ENCODE measurements at places on chromosomes 3 and 15.

DNA sequence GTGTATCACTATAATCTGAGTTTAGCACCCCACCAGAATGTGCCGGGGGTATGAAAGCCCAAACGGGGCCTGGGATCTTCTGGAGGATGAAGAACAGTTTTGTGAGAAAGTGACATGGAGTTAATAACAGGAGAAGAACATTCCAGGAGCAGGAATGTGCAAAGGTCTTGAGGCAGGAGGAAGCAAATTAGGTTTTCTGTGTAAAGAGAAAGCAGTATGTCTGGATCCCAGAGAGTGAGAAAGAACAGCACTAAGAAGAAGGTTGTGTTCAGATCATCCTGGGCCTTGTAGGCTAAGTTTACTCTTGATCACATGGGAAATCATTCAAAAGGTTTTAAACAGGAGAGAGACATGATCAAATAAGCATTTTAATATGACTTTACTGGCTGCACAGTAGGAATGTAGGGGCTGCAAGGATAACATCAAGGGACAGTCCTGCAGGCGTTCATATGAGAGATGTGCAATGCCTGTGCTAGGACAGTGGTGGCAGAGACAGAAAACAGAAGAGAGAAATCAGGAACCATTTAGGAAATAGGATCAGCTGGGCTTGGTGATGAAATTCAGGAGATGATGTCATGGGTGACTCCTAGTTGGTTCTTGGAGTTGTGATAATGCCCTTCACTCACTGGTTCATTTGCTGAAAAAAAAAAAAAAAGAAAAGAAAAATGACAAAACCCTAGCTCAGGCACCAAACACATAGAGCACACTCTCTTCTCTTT lies 113.5 kb downstream of the TNIK start:
- no peak for DNase-seq

DNA sequence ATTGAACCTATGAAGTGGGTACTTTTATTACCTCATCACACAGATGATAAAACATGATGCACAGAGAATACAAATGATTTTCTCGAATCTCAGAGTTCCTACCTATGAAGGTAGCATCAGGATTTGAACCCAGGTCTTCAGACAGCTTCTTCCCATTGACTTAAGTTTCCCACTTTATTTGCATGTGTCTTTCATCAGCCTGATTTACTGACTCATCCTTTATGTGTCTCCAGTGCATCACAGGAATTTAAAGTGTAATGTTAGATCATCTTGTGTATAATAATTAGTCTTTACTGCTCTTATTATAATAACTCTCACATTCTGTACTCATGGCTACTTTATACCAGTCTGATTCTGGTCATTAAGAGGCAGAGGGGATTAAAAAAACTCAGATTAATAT lies 449.4 kb upstream of the SUCLG2 start:
- DNase-seq = no peak

DNA sequence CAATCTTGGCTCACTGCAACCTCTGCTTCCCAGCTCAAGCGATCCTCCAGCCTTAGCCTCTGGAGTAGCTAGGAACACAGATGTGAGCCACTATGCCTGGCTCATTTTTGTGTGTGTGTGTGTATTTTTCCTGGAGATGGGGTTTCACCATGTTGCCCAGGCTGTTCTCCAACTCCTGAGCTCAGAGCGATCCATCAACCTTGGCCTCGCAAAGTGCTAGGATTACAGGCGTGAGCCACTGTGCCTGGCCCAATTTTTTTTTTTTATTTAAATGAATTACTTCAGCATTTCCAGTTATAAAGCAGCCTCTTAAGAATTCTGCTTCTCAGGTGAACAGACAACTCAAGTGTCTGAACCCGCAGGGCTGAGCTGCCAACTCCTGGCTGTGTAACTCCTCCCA lies 20.1 kb upstream of the ST3GAL6 start:
- DNase-seq = no peak

- DNase-seq = peak; percentile 76
These were observed 1.7 kb upstream of the SLC9A9 start for GRCh38 chr3:143849854-143850549.

- no peak for DNase-seq
These were observed 71.0 kb downstream of the ATP2B2 start for GRCh38 chr3:10434144-10434937.

DNA sequence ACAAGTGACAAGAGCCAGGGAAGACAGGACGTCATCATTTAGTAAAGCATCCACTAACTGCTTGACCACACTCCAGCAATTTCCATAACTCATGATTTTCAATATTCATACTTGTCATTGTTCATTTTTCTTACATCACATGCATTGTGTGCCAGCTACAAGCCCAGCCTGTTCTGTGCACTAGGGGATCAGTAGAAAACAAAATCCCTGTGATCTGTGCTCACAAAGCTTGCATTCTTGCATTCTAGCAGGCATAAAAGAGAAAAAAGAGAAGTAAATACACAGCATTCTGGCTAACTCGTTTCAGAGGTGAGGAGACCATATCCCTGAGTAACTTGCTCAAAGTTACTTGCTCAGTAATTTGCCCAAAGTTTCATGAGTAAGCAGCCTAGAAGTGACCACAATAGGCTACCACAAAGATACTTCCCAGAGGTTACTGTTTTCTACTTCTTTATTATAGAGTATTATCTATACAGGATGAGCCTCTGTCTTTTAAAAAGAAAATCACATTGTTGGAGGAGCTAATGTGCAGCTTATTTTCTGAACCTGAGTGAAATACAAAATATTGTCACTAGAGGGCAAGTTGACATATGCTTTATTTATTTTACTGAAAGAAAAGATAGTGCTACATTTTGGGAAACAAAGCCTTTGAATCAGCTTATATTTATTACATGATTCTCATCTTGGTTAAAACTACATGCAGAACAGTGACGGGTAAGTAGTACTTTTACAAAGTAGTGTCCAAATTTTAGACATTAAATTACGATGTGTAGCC lies 701.4 kb upstream of the LMCD1 start:
- no peak for DNase-seq

DNA sequence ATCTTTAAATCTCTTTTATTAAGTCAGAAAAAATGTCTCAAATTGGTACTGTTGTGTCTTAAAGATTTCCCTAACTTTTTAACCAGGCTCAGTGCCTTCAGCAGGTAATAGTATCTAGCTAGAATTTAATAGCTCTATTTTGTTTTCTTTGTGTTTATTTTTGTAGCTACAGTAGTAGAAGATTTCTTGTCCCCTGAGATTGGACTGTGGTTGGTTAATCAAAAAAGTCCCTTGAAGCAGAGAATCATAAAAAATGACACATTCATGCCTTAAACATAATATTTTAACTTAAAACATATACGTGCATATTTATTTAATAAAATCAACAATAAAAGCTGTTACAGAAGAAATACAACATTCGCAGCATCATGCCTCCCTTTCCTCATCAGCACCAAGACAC lies 102.8 kb downstream of the EEFSEC start:
- no peak for DNase-seq

DNA sequence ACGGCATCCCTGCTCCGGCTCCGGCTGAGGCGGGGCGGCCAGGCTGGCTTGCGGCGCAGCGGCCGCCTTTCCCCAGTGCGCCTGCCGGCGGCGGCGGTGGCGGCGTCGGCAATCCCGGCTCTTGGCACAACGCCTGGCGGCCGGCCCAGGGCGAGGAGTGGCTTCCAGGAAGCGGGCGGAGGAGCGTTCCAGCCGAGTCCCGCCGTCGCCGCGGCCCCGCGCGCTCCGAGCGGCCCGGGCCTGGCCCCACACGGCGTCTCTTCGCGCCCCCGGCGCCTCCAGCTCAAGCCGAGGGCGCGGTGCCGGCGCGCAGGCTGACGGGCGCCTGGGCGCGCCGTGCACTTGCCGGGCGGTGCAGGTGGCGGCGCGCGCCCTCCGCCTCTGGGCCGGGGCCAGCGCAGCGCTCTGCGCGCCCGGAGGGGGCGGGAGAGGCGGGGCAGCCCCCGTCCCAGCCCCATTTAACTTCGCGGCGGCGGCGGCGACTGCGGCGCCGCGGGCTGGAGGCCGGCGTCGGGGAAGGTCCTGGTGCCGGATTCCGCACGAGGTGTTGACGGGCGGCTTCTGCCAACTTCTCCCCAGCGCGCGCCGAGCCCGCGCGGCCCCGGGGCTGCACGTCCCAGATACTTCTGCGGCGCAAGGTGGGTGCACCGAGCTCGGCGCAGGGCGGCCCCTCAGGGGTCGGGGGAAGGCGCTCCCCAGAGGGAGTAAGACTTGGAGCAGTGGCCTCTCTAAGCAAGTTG lies at the start of gene ADAMTSL3:
TSS of gene ADAMTSL3 (plus strand) at position 485 of the 740 bp plus-strand sequence. CDS start 1,639 bp downstream, outside the sequence.
- DNase-seq = no peak

- no peak for DNase-seq
These were observed 474.4 kb downstream of the NTRK3 start for GRCh38 chr15:87781959-87782625.

All from SK-N-MC (cell line).